CD4-positive, alpha-beta T cell (primary cell): ENCODE measurements at places on chromosomes 1 and 21. TPM values are rescaled to one million over a fixed set of nuclear protein-coding genes. Genes with fewer than 3 reads are reported as not detected.

DNA sequence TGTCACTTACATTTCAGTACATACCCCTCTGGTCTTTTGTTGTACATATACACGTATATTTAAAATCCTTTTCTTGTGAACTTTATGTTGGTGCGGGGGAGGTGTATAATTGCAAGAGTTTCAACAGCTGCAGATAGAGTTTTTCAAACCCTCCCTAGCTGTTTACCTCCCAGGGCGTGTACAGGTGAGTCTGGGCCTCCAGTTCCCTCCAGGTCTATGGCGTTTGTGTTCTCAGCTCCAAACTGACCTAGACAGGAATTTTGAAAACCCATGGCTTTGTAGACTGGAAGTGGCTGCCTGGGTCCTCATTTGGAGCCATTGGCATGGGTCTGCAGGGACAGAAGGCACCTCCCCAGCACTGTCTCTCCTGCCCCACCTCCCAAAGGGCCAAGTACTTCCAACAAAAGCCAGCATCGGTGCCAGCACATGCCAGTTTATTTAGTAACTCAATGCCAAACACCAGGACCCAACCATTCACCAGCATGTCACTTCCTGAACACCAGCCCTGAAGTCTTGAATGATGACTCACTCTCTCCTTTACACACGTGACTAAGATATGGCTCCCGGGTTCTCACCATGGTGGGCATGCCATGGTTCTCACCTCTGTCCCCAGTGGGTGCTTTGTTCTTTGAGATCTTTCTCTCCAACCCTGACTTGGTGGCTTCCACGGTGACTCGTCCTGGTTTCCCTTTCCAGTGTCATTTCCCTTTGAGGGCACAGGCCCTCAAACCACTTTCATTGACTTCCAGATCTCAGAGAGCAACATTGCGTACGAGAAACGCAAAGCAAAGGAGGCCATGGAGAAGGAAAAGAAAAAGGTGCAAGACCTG is 57.3 kb upstream of the EFHD2 start:
- DNase-seq: no peak

DNA sequence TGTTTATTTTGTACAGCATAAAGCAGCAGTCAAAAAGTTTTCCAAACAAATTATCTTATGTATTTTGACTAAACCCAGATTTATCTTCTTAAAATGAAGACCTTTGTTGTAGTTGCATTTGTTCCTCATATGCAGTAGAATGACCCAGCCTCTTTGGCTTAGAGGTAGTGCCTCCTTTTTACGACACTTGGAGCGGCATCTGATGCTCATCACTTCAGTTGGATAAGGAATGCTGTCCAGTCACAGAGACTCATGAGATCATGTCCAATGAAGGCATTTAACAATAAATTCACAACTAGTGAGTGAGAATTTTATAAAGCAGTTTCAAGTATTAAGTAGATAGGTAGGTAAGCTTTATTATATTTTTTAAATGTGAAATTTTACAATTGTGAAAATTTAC is 35.2 kb downstream of the PTPRC start:
- DNase-seq: no peak

DNA sequence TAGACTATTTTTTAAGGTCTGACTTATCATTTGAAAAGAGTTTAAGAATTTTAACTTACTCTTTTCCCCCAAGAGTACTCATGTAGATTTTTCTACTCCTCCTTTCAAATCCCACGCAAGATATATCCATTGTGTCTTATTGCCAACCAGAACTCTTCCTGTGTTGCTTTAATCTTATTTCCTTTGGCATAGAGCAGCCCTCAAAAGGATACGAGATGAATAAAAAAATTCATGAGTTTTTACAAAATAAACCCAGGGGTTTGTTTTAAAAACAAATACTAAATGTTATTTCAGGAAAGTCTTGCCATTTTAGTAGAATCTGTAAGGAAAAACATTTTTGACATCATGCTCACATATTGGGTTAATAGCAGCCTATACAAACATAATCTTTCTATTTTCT is 543.2 kb upstream of the CXADR start:
- DNase-seq: no peak

- DNase-seq: no peak
These were observed 214.1 kb downstream of the DYRK1A start for GRCh38 chr21:37580666-37581065.

DNA sequence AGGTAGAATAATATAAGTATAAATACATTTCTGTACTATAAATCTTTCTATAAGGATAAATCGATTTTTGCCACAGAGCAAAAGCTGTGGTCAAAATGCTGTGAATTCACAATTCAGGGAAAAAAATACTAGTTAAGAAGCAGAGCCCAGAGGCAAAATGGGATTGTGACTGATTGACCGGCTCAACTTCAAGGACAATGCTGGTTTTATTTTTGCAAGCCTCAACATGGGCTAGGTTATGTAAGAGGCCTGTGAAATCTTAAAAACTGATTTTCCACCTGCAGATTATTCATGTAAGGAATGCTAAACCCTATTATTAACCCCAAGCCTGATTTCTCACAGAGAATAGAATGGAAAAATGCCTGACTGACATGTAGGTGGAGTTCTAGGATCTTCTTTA is 155.1 kb downstream of the HHAT start:
- DNase-seq: no peak

DNA sequence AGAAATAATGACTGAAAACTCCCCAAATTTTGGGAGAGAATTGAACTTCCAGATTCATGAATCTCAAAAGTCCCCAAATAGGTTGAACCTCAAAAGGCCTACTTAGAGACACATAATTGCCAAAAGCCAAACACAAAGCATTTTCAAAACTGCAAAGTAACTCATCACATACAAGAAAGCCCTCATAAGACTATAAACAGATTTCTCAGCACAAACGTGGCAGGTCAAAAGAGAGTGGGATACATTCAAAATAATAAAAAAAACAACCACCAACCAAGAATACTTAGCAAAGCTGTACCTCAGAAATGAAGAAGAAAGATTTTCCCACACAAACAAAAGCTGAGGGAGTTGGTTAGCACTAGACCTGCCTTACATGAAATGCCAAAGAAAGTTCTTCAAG is 57.9 kb downstream of the CCN1 start:
- DNase-seq: no peak

DNA sequence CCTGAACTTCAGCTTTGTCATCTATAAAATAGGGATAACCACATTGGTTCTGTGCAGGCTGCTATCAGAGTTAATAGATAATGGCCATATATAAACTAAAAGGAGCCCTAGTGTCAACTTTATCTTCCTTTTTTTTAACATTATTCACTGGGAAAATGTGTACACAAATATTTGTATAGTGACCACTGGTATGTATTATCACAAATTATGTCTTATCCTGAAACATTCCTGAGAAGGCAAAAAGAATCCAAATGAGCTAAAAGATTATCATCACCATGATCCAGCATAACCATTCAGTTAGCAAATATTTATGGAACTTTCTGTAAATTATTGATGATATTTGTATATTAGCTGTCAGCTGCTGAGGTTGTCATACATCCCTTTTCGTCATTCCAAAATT is 16.6 kb downstream of the ANGPTL3 start:
- no peak for DNase-seq

DNA sequence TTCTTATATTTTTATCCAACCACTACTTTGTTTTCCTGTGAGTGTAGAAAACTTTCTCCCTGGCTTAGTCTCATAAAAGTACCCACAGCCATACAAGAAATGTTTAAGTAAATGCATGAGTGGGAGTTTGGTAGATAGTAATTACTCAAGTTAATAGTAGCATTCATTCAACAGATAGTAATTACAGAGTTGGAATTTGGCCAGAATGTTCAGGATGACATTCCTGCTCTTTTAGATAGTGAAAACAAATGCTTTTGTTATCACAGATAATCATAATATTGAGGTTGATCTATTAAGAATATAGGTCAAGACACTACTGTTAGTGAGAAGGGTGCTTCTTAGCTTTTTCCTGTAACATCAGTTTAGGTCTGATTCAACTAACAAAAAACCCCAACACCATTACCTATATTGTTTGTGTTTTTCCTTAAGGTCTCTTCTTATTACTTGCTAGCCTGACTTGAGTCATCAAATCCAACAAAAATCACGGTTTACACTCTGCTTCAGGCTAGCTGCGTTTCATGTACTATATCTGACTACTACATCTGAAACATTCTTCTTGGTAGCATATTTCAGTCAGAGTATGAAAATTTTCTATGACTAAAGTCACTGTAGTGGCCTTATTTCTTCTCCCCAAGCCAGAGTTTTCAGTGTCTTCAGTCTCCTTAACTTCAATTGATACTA is 163.7 kb downstream of the HS2ST1 start:
- no peak for DNase-seq

- DNase-seq: no peak
These were observed 73.5 kb upstream of the TMPRSS15 start for GRCh38 chr21:18477043-18477442.

GRCh38 chr1:220092694-220093093 is 1.2 kb upstream of the IARS2 start:
- no peak for DNase-seq

GRCh38 chr21:34865400-34866241 is 183.5 kb downstream of the RUNX1 start:
- DNase-seq: peak; percentile 25

DNA sequence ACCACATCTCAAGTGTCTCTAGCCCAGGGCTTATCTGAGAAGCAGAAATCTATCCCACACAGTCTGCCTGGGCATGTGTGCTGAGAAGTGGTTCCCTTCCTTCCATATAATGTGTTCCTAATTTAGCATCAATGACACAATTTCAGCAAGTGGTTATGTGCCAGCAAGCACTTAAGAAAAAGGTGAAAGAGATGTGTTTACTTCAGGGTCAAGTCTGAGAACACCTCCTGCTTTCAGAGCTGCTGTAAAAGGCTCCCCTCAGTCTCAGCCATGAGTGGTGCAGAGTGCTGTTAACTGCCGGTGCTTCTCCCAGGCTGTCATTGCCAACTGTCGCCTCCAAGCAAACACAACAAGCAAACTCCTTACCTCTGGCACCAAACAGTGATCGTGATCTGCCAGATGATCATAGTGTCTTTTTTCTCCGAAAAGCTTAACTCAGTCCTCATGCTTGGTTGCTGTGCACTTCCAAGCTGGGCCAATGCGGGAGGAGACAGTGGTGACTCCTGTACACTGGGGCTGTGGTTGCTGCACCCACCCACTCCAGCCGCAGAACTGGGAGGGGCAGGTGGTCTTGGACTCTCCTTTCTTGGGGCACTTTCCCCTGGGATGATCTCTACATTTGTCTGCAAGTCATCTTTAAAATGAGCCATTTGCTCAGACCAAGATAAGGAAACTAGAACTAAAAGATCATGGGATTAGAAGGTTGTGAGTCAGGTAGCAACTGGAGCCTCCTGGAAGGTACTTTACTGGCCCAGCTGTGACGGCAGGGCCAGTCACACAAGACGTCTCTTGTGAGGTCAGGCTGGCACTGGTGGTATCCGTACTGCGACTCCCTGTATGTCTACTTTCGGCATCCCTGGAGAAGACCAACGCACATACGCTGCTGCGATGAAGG is 32.4 kb downstream of the ATP1A1 start:
- DNase-seq: no peak

DNA sequence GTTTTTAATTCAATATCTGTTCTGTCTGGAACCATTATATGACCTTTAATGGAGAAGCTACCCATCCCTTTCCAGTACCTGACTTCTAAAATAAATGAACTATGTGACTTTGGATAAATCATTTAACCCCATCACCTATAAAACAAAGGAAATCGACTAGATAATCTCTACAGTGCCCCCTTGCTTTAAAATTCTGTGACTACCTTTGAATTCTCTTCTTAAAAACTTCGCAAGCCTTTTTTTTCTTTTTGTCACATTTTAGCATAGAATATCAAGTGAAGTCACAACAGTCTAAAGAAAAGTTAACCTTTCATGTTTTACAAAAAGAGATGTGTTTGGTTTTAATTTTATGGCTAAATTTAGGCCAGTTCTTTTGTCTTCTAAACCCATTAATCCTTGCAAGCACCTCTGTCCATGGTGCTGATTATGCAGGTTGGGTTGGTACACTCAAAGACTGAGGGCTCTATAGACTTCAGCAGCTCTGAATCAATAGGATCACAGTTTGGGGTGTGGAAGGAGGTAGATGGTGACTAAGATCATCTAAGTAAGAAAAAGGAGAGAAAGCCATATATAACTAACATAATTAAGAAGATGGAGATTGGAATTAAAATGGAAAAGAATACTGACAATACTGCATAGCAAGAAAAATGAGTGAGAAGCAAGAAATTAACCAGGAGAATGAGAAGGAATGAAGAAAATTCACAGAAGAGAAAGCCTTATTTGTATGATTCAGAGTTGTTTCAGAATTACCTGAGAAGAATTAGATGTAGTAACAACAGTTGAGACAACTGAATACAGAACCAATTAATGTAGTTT is 59.2 kb downstream of the TBX15 start:
- DNase-seq: no peak

DNA sequence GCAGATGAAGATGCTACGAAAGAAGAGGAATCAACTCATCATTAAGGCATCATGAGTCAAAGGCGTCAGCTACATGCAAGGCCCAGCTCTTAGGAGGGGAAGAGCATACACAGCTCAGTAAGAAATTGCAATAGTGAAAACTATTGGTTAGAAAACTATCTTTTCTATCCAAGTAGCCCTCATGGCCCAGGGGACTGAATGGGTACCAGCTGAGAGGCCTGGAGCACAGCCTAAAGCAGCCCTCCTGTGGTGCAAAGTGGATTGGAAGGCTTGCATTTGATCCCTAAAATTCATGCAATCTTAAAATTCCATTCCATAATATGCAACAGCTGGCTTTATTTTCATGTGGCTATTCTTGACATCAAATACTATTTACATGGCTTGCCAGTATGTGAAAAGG is 251.8 kb upstream of the USP24 start:
- DNase-seq: no peak

- peak; percentile 75 for DNase-seq
These were observed 437 bp upstream of the HSPG2 start for GRCh38 chr1:21937372-21938121.

DNA sequence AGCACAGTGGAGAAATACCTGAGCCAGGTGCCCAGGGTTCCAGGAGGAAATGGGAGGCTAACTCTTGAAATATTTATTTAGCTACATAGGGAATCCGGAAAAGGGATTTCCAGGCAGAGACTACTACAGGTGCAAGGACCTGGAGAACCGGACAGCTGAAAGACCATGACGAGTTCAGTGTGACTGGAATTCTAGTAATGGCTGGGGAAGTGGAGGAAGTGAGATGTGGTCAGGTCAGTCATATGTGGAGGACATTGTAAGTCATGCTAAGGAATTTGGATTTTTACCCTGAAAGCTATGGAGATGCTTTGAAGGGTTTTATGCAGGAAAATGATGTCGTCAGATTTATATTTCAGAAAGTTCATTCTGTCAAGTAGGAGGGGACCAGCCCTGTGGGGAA is 1.8 kb downstream of the CAP1 start:
- no peak for DNase-seq

GRCh38 chr1:197807739-197808453 is 32.6 kb upstream of the DENND1B start:
- no peak for DNase-seq

- no peak for DNase-seq
These were observed 15.9 kb upstream of the CGN start for GRCh38 chr1:151495316-151495715.

KCNJ9 gene
- total RNA-seq: not detected

AGPAT3 gene
- 40.8 TPM for total RNA-seq

PALMD gene
- not detected for total RNA-seq

ASPM gene
- 0.25 TPM for total RNA-seq

LCA5L gene
- total RNA-seq: not detected

SPOCD1 gene
- 0.11 TPM for total RNA-seq

B3GALT2 gene
- 0.22 TPM for total RNA-seq
